ENCODE measurements at places on chromosomes 5 and 9.

DNA sequence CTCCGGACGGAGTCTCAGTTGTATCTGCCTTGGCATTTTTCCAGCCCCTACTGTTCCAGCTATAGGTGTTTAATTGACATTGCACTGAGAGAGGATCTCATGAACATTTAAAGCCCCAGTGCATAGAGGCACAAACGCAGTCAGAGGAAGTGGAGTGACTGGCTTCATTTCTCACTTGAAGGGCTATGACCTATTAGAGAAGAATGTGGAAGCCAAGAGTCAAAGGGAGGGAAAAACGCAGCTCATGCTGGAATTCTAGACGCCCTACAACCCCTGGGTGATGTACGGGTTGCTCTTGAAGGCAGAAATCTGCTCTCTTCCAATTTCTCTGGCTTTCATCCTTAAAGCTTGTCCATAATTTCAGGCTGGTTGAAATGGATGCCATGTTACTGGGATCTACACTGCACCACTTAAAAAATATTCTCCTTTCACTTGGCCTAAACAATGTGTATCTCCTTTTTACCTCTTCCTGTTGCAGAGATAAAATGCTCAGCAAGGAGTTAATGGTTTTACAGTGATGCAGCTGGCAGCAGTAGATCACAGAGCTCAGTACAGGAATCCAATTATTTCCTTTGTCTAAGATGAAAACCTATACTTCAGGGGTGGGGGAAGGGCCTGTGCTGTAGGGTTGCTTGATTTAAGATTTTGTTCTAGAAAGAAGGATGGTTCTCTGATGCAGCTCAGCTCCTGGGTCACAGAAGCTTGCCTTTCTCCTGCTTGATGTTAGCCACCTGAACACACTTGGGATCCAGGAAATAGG, 61.8 kb upstream of the MAMDC2 start:
- no peak for DNase-seq

GRCh38 chr5:149940077-149940574, 4.5 kb downstream of the PDE6A start:
- no peak for DNase-seq

- DNase-seq: no peak
These were observed 9.3 kb upstream of the OR13F1 start for GRCh38 chr9:104494808-104495207.

- no peak for DNase-seq
These were observed 628.8 kb downstream of the PDE4D start for GRCh38 chr5:59264639-59265245.

- no peak for DNase-seq
These were observed 363.1 kb downstream of the PRELID2 start for GRCh38 chr5:145471831-145472612.

DNA sequence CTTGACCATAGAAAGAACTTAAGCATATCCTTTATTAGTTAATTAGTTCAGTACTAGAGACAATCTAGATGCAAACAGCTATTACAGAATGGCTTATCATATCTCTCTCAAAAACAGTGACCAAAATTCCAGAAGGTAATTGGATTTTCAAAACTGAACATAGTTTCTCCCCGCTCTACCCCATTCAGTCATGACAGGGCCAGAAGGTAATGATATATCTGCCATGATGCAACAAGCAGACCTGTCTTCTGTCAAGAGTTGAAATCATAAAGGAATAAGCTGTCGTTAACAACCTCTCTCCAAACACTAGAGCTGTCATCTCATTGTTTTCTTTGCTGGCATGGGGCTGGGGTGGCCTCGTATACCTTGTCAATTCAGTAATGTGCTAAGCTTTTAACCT, 200.5 kb upstream of the POU5F2 start:
- DNase-seq: no peak

- no peak for DNase-seq
These were observed 122.8 kb upstream of the MAP3K1 start for GRCh38 chr5:56692359-56693219.

DNA sequence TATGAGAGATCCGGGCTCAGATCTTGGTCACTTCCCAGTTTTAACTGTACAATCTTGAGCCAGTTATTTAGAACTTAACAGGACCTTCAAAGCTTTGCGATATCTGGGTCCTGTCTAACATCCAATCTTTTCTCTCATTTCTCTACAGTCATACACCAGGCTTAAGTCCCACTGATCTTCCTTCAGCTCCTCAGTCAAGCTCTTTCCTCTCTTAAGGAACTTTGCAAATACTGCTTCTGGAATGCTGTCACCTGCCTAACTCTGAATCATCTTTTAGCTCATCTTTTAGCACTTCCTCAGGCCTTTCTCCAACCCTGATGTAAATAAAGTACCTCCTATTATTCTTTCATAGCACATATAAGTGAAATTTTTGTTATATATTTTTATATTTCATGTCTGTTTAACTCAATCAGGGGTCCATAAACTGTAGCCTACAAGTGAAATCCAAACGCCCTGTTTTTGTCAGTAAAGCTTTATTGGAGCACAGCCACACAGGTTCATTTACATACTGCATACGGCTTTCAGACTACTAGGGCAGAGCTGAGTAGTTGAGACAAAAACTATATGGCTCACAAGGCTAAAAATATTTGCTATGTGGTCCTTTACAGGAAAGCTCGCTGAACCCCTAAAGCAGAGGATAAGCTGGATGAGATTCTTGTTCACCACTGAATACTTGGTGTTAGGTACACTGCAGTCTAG, 63.5 kb downstream of the MEF2C start:
- DNase-seq: no peak

DNA sequence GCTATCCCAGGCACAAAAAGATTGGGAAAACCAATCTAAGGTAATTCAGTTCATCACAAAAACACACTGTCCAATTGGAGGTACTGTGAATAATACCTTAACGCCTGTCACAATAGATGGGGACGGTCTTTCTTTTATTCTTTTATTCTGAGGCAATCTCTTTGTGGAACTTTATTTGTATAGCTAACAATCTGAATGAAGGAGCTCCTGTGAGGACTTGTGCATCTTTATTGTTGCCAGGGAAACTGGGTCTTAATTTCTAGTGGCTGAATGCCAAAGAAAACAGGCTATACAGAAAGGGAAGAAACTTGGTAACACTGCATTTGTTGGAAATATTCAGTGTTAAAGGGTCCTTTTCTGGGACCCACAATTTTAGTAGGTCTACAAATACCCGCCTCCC, 546.9 kb upstream of the C9orf72 start:
- no peak for DNase-seq

- no peak for DNase-seq
These were observed 182.4 kb downstream of the DIRAS2 start for GRCh38 chr9:90460220-90460619.

- no peak for DNase-seq
These were observed 4.7 kb upstream of the C9orf57 start for GRCh38 chr9:72065076-72065475.

- DNase-seq: no peak
These were observed 20.3 kb upstream of the TOR2A start for GRCh38 chr9:127755061-127756060.

GRCh38 chr9:117672369-117672768, 31.8 kb upstream of the TLR4 start:
- no peak for DNase-seq

DNA sequence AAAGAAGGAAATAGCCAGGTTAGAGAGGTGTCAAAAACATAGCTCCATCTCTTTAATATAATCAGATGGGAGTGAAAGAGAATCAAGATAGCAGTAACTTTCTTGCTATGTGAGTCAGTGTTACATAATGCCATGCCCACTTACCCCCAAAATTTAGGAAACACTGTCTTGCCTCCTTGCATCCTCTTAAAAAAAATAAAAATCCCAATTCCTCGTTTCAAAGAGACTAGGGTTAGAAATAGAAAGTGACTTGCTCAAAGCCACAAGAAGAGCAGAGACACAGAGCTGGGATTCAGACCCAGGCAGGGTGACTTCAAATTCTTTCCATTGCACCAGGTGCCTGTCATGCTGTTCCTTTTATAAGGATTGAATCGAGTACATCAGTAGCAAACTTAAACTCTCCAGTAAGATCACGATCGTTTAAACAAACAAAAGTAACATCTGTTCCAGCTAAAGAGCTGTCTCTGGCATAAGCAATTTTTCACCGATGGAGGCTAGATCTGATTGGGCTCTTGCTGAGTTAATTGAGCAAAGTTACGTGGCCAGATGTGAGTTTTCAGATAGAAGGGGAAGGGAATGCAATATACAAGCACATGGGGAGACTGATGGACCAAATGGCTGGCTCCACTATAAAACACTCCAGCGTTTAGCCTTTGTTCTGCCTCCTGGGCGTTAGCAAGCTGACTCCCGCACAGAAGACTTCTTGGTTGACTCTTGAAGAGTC, 176.9 kb downstream of the PALM2AKAP2 start:
- no peak for DNase-seq

GRCh38 chr9:125161284-125161918, 18.1 kb upstream of the SCAI start:
- DNase-seq: no peak

DNA sequence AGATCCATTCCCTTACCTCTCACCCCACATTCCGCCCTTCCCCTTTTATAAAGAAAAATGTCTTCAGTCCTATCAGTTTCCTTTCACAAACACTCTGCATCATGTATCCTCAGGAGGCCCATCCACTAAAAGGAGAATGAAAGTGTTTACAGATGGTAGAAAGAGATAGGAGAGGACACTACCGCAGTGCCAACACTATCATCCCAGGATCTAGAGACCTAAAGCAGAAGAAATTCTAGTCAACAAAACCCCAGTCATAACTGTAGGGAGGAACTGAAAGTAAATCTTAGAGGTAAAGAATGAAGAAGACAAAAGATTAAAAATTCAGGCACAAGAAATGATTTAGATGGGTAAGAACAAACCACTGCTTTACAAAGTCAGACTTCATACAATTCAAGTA, 114.1 kb downstream of the MLLT3 start:
- DNase-seq: no peak

GRCh38 chr9:16475257-16475656, 395.2 kb downstream of the BNC2 start:
- no peak for DNase-seq

GRCh38 chr5:176339304-176339703, 22.3 kb downstream of the KIAA1191 start:
- DNase-seq: no peak

- no peak for DNase-seq
These were observed 488.6 kb downstream of the CSNK1G3 start for GRCh38 chr5:124000538-124000937.

DNA sequence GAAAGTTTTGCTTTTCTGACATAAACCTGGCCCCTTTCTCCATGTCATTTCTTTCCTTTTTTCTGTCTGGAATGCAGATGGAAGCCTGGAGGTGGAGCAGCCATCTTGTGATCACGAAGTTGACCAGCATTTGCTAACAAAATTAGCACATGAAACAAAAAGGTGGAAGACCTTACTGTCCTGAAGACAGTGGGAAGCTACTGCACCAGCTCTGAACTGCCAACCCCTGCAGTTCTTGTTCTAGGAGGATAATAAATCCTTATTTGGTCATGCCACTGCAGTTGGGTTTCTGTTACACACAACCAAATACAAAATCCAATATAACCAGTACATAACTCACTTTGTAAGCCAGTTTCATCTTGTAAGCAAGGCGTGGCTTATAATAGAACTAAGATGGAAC, 249.4 kb upstream of the TBCA start:
- no peak for DNase-seq

DNA sequence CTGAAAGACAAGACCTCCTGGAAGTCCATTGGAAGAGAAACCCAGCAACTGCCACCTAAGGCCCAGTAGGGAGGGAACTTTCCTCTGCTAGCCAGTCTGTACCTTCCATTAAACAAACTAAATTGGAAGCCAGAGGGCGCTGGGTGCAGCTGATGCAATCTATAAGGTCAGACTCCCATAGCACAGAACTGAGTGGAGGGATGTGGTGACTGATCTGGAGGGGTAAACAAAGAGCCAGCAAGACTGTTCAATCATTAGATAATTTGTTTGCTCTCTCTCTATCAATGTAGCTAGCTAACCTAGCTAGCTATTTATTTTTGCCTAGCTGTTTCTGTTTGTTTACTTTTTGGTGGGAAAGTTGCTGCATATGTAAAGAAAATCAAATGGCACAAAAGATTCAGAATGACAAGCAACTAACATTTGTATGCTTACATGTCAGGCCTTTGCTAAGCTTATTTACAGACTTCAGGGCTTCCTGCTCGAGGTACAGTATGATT, 291.8 kb upstream of the DAB2 start:
- no peak for DNase-seq

- DNase-seq: no peak
These were observed 44.5 kb upstream of the STK32A start for GRCh38 chr5:147190331-147190730.

DNA sequence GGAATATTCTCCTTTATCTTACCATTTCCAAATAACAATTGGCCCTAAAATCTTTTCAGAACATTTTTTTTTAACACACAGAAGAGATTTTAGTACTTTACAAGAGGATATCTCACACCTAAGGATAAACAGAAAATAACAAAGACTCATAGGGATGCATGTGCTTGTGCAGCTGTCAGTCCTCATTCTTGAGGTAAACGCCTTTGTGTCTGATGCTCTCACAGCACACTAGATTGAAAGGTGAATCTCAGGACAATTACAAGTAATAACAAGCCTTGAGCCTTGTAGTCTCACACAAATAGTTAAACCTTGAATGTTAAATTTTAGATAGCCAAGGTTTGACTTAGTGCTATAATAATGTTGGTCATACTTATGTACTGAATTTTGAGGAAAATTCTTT, 439.2 kb downstream of the PTPRD start:
- no peak for DNase-seq

- DNase-seq: no peak
These were observed 11.0 kb upstream of the SH3RF2 start for GRCh38 chr5:145925353-145925752.

- DNase-seq: no peak
These were observed 75.4 kb upstream of the SHB start for GRCh38 chr9:38144421-38144820.

DNA sequence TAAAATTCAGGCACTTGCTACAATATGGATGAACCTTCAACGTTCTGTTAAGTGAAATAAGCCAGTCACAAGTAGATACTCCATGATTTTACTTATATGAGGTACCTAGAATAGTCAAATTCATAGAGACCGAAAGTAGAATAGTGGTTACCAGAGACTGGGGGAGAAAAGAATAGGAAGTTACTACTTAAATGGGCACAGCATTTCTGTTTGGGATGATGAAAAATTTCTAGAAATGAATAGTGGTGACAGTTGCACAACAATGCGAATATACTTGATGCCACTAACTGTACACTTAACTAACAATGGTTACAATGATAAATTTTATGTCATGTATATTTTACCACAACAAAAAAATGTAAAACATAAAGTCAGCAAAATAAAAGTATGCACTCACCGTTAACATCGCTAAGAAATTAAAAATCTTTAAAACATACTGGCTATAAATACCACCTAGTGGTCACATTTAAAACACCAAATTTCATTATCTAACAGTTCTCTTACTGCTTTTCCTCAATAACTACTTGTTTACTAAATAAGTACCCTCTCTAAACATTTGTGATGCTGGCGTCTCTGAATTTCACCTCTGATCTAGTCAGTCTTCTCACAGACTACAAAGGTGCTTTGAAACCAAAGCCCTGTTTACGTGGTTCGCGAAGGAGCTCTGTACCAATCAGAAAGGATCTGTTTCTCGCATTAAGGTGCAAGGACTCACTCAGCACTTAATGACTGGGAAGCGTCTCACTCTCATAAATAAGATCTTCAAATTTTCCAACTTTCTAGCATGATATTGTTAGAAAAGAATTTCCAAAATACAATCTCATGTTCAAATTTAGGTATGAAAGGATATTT, 22.7 kb downstream of the KIF3A start:
- DNase-seq: no peak

- DNase-seq: no peak
These were observed 28.6 kb upstream of the CDKN2AIPNL start for GRCh38 chr5:134440201-134440755.
